Lower lobe of right lung (tissue), 2 donors: ENCODE measurements at places on chromosomes 5 and 9.

GRCh38 chr5:35856765-35857351 is at the start of gene IL7R:
Gene IL7R, plus strand, starts transcription at chr5:35856891. Its CDS starts 87 bp downstream, at chr5:35856978.
- DNase-seq: no peak

GRCh38 chr5:82938901-82939725 is 138.1 kb downstream of the TMEM167A start:
- no peak for DNase-seq

GRCh38 chr9:120151806-120152205 is 428.2 kb downstream of the CDK5RAP2 start:
- DNase-seq: no peak

DNA sequence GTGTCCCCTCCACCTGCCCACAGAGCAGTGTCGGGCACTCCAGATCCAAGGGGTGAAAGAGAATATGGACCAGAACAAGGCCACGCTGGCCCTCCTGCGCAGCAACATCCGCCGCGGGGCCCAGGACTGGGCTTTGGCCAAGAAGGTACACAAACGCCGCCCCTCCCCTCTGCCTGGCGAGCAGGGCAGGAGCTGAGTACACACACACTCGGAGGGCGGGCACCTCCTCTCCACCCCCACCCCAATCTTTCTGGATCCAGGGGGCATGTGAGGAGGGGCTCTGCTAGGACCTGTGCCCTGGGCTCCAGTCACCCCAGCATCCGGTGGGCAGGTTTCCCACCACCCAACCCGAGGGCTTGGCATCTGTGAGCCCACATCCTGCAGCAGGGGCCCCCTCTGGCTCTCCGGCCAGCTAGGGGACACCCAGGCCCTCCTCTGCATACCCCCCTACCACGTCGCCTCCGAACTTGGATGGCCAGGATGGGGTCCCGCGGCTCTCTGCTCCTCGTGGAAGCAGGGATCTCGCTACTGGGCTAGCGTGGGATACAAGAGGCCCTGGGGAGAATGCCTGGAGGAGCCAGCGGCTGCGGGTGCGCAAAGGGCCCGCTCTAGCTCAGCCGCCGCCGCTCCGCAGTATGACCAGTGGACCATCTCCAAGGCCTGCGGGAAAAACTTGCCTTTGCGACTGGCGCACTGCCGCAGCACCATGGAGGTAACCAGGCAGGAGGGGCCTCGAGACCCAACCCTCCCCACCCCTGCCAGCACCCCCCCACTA is 3.1 kb downstream of the CCDC183 start:
- DNase-seq: peak; percentile 81

GRCh38 chr5:122332599-122333555 is 20.8 kb downstream of the SNCAIP start:
- no peak for DNase-seq

GRCh38 chr5:74239261-74239660 is 401.3 kb downstream of the ENC1 start:
- peak; percentile 59 for DNase-seq

DNA sequence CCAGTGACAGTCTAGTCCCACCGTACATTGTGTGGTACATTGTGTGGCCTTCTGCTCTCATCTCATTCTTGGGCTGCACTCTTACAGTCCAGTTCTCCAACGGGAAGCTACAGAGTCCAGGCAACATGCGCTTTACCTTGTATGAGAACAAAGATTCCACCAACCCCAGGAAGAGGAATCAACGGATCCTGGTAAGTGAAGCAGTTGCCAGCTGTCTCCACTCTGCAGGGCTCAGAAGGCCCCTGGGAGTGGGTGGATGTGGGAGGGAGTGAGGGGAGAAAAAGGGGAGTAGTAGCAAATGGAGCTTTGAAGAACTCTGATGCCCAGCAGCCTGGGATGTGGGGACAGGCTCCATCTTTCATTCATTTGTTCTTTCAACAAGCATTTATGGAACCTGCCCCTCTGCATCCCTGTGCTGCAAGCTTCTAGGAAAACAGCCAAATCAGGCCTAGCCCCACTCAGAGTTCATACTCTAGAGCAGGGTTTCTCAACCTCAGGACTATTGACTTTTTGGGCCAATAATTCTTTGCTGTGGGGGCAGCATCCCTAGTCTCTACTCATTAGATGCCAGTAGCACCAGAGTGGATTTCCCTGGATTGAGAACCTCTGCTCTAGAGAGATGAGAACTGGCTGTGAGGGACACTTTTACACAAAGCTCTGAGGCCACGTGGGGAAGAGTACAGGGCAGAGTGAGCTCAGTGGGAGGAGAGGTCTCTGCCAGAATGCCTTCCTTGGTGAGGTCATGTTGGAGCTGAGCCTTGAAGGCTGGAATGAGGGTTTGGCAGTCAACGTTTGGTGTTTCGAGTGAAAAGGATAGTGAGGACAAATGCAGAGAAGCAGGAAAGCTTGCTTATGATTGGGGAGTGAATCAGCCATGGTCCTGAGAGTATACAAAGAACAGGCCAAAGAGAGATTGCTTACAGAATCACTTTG is 1.1 kb downstream of the POLR1E start:
- no peak for DNase-seq

GRCh38 chr9:128371630-128372117 is 500 bp downstream of the URM1 start:
- no peak for DNase-seq

GRCh38 chr5:86646671-86647070 is 28.9 kb downstream of the COX7C start:
- DNase-seq: no peak

DNA sequence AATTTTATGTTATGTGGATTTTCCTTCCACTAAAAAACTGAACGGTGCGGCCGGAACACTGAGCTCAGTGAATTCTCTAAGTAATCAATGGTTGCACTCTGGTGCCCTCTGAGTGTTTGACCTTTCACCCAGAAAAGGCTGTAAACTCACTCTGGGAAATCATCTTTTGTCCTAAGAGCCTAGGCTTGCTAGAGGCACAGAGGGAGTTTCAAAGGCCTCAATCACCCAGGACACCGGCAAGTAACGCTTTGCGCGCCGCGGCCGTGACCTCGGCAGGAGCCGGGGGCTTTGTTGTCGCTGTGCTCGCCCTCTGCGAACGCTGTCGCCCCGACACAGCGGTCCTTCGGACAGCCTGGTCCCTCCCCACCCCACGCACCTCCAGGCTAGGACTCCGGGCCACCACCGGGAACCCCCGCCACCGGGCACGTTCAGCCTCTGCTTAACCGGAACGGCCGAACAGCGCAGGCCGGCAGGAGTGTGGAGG is 703 bp downstream of the ISCA1 start:
- no peak for DNase-seq

DNA sequence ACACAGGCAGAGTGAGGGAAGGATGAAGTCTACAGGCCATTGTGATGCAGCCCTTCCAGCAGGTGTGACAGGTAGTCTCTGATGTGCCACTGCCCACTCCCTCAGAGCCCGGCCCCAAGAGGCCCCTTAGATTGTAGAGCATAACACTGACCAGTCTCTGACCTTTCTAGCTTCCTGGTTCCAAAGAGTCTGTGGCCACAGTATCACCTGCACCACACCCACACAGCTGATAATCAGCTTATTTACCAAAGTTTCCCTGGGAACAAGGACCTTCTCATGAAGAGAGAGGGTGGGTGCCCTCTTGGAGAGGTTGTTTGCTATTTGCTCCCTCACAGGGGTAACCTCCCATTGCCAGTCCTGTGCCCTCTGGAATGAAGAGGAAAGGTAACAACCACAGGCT is 11.0 kb upstream of the ACER2 start:
- DNase-seq: no peak

- DNase-seq: peak; percentile 73
Measured at GRCh38 chr5:756865-757345, 27.6 kb downstream of the ZDHHC11B start.

- DNase-seq: no peak
Measured at GRCh38 chr5:175092691-175093090, 351.3 kb downstream of the DRD1 start.

DNA sequence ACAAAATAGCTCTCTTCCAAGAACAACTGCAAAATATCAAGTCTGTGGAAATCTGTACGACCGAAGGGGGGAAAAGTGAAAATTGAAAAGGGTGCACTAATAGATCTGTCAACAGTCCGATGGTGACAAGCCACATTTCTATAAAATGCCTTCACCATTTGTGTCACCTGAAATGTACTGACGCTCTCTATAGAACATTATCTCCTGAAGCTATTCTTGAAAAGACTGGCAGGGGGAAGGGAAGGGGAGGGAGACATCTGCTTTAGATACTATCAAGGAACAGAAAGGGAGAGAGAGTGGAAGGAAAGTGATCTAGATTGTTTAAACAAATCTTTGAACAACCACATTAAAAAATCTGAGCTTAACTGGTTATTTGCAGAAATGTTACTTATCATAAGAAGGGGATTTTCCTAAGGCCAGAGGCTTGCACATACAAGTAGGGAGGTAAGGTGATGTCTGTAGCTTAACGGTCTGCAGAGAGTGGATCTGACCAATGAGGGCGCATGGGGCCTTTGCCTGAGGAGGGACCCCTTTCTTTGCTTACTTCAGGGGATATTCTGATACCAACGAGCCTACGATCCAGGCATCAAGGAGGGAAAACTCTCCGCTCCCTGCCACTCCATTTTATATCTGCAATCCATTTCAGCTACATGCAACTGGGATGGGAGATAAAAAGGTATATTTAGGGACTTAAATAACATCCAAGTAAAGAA is 92.1 kb downstream of the CRB2 start:
- DNase-seq: no peak

GRCh38 chr5:102421647-102422046 is 77.2 kb downstream of the SLCO6A1 start:
- DNase-seq: no peak

DNA sequence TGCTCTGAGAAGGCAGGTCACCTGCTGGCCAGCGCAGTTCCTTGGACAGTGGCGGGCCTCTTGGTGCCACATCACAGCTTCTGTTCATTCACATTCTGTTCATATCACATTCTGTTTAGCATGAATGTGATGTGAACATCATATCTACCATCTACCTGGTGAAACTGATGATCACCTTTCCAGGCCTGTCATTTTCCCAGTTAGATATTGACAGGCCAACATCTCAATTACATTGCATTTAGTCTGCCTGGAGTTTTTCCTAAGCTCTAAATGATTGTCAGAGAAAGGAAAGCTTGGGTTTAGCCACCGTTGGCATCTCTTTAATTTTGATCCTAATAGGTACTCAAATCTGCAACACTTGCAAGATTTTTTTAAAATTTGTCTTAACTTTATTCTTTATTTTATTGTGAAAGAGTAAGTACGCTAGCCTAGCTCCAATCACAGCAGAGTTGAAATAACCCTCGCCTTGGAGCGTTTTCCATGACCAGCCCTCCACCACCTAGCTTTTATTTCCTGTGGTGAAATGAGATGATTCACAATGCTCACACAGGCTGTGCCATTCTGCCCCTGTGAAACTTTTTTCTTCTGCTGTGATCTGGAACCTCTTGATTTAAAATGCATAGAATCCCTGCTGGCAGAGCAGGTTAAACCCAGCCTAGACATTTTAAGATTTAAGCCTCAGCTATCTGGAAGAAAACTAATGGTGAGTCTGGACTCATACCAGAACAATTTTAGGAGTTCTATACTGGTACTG is 225.0 kb downstream of the ESM1 start:
- no peak for DNase-seq

DNA sequence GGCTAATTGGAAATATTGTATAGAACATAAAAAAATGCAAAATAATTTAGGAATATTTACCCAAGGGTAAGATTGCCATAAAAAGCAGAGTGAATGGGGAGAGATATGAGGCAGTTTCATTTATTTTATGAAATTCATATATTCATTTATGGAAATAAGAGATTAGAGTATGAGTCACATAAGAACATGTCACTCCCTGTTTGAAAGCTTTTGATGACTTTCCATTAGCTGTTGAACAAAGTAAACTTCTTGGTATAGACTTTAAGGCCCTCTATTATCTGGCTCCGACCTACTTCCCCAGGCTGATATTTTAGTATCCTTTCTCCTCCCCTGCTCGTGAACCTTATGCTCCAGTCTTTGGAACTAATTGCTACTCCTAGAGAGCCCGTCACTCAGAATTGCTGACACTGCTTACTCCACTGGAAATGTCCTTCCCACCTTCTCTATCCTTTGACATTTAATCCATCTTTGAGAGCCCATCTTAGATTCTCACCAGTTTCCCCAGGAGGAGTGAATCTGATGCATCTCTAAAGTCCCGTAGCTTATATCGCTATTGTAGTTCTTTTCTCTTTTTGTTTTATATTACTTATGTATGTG is 8.9 kb upstream of the ACTBL2 start:
- DNase-seq: no peak

DNA sequence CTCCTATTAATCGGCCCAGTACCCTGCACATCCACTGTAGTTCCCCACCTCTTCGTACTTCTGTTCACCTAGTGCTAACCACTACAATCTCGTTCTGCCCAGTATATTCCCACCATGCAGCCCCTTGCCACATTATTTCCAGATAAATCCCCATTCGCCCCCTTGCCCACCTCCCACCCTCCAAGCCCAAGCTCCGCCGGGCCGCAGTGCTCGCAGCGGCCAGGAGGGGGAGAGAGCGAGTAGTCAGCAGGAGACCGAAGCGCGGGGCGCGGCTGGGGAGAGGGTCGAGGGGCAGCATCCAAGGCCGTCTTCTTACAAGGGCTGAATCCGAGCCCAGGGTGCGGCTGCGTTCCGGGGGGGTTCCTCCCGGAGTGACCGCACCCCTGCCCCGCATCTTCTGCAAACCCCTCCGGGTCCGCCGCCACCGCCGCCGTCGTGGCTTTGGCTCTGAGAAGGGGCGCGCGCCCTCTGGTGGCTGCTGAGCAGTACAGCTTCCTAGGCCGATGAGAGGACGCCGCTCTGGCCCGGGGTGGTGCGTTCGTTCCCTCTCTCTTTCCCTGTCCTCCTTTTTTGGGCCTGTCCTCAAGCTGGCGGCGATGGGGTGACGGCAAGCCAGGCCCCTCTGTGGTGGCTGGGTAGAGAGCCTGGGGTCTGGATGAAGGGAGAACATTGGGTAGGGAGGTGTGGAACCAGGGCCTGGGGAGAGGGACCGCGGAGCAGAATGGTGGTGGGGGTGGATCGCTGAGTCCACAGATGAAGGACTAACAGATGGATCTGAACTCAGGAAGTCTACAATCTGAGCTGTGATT is 30.0 kb upstream of the PSD2 start:
- peak; percentile 86 for DNase-seq

DNA sequence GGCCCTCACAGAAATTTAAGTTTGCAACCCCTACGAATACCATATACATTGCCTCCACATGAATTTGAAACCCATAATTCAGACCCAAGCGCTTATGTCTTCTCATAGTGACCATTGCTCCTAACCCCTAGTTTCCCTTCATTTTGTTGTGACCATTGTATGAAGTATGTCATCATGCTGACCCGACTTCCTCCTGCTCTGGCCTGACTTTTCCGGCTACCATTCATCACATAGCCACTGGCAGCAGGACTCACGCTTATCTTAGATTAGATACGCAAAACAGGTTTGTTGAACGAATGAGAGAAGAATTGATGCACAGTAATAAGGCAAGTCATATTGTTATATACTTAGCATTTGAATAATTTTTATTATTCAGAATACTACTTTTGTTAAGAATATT is 345.4 kb downstream of the FBXL17 start:
- no peak for DNase-seq

GRCh38 chr5:90968319-90968718 is 409.7 kb downstream of the ADGRV1 start:
- no peak for DNase-seq

- DNase-seq: no peak
Measured at GRCh38 chr9:29866556-29866955, 2293.3 kb upstream of the C9orf72 start.
